Progenitor cell of endocrine pancreas (in vitro differentiated cells): ENCODE measurements at places on chromosomes 7 and 10. TPM values are rescaled to one million over a fixed set of nuclear protein-coding genes. Genes with fewer than 3 reads are reported as not detected.

The SUV39H2 gene
- total RNA-seq, result 38.4 and 39.9 TPM in 2 replicates

The ZP3 gene
- not detected in 2 replicates for total RNA-seq

DNA sequence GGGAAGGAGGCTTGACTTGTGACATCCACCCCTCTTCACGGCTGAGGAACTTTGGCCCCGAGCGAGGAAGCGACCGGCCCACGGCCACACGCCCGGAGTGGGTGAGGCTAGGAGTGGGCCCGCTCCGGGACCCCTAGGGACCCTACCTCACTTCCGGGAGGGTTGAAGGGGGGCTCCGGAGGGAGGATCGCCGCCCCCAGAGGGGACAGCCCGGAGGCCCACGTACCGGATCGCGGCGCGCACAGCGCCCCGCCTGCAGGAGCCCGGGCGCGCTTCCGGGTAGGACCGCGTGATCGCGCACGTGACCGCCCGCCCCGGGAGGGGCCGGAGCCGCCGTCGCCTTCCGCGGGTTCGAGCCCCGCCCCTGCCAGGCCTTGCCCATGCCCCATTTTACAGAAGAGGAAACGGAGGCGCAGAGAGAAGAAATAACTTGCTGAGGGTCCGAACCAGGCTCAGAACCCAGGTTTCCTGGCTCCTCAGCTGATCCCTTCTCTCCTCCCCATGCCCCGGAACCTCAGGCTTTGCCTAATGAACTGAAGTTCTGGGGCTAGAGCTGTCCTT is at the start of gene HPS1:
HPS1 (minus strand) TSS at position 275 of the 561 bp plus-strand sequence. CDS start 3,695 bp downstream, outside the sequence.
- DNase-seq, result peak; percentile 42

DNA sequence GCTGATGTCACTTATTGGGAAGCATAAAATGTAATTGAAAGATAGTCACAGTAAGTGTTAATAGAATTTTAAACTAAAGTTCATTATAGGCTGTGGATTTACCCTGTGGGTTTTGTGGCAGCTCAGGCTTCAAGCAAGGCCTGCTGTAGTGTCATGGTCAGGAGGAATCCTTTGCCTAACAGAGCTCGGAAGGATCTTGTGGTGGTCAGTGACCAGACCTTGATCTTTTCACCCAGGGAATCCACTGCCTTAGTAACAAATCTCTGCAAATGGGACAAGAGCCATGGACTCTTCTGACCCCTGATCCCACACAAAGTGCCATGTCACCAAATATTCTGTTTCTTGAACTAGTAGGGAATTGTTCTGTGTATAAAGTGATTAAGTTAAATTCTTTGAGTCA is 20.6 kb upstream of the HDAC9 start:
- DNase-seq, result no peak

- DNase-seq, result no peak
These were observed 75.4 kb downstream of the MPLKIP start for GRCh38 chr7:40059057-40059456.

DNA sequence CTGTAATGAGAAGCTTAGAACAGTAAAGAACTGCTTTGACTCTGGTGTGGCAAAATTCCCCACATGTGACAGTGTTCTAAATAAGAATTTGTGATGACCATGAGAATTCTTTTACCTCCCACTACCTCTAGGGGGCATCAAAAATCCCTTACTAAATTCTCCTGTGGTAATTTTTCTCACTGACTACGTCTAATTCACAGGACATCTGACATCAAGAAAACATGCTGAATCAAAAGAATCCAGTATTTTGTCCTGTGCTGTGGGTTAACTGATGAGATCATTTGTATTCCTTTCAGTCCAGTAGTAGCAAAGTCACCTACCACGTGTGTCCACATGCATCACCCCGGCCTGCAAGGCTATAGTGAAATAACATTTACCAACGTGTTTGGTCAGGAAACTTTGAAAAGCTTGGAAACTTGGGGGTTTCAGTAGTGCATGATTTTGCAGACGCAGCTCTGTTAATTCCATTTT is 103.8 kb downstream of the ATE1 start:
- no peak for DNase-seq

DNA sequence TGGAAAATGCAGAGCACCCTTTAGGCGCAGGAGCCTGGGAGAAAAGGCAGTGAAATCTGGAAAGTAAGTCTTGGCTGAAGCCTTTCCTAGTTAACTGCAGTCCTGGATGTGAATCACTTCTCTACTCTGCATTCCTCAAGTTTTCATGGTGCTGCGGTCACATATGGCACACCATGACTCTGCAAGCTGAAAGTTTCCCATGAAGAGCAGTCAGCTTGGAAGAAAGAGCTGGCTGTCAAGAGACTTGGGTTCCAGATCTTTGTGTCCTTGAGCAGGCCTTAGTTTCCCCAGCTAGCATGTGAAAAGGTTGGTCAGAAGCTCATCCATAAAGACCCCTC is 548.3 kb downstream of the SORCS3 start:
- no peak for DNase-seq

DNA sequence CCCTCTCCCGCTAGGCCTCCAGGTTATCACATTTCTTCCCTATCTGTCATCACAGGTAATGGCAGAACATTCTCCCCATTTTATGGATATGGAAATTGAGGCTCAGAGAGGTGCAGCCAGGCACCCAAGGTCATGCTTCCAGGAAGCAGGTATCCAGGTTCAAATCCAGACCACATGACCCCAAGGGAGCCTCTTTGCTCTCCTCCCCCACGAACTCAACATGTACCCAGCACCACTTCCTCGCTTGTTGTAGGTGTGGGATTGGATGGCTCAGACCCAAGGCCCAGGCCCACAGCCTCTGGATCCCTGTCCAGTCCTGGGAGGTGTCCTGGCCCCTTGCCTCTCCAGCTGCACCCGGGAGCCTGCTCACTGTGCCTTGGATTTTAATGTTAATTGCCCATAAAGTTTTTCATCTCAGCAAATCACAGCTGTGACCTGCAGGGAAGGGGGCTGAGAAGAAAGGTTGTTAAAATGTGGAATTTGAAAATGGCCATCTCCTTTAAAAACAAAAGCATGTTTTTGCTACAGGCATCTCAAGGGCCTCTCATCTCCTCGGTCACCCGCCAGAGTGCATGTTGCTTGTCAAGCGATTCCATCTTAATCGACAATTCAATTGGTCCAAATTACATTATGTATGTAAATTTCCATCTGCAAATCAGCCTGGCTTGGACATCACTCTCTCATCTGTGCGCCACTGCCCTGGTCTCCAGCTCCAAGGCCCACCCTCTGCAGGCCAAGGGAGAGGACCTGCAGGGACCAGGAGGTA is 205.4 kb upstream of the ZMIZ1 start:
- no peak for DNase-seq

GRCh38 chr10:80064120-80064886 is 14.2 kb upstream of the TMEM254 start:
- DNase-seq, result no peak
